ENCODE measurements at places on chromosomes 6 and 20. TPM values are rescaled to one million over a fixed set of nuclear protein-coding genes. Genes with fewer than 3 reads are reported as not detected.

MAFB gene
- 80.5 TPM for total RNA-seq

PRPH2 gene
- not detected for total RNA-seq

GMPR gene
- 2.0 TPM for total RNA-seq

CTCFL gene
- total RNA-seq = not detected

CST4 gene
- not detected for total RNA-seq

DNA sequence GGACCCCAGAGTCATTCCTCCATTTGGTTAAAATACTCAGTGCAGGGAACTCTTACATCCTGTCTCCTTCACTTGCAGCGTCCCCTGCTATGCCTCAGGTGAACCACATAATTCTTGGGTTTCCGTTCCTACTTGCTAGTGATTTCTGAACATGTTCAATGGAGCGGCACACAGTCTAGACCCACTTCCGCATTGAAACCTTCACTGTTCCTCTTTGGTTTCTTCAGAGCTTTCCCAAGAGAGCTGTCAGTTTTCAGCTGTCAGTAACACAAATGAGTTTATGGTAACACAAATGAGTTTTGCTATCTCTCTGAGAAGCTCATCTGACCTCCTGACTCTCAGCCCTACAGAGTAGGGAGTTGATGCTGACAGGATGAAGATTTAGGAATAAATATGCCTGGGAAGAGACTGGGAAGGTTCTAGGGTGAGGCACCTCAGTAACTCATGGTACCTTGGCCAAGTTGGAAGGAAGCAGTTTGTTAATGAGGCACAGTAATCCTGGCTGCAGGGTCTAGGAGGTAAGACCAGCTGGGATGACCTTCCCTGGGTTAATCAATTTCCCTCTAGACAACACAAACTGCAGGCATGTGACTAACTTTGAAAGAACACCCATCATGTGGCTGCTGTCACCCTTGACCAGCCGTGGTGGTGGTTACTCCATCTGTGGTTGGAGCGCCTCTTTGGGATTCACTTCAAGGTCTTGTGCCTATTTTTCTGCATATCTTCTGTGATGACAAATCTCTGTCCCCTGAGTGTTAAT, 5.4 kb downstream of the SYS1 start:
- no peak for DNase-seq
- no peak overlapping the region for H3K4me3 ChIP-seq
- H3K36me3 ChIP-seq = no peaks in the 10 kb centered on the region
- no peak overlapping the region for H3K27ac ChIP-seq

DNA sequence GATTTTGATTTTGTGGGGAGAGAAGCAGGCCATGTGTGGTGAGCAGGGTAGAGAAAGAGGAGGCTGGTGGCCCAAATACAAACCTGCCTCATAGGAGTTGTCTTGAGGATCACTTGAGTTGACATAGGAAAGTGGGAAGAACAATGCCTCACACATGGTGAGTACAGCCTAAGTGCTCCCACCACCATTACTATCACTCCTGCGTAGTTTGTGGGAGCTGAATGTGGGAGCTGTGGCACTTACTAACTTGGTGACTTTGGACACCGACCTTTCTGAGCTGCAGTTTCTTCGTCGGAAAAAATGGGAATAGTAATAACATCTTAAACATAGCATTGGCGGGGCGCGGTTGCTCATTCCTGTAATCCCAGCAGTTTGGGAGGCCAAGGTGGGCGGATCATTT, 25.5 kb upstream of the SERINC3 start:
- DNase-seq = no peak
- no peaks in the 10 kb centered on the region for H3K27me3 ChIP-seq
- peaks cover under 1% of the 10 kb centered on the region for H3K4me1 ChIP-seq

GRCh38 chr20:24873025-24873620, 75.9 kb upstream of the CST7 start:
- no peaks in the 10 kb centered on the region for H3K4me1 ChIP-seq
- H3K27ac ChIP-seq = no peak overlapping the region
- DNase-seq = no peak
- no peak overlapping the region for H3K4me3 ChIP-seq
- H3K27me3 ChIP-seq = no peaks in the 10 kb centered on the region

DNA sequence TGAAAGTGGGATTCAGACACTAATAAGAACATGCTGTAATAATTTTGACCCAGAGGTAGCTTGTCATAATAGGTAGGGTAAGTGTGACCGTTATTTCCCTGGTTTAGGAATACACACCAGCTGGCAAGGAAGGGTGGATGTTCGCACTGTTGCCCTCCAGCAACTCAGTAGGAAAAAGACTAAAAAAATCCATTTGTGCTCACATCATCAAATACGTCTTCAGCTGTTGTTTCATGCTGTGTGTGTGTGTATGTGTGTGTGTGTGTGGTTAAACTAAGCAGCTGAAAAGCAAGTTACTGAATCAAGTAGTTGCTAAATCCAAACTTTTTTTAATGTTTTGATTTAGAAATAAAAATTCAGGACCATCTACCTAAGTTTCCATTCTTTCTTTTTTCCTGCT, 218.7 kb downstream of the TRDN start:
- H3K27ac ChIP-seq = no peak overlapping the region
- no peaks in the 10 kb centered on the region for H3K36me3 ChIP-seq
- H3K4me1 ChIP-seq = no peaks in the 10 kb centered on the region
- H3K27me3 ChIP-seq = no peaks in the 10 kb centered on the region

DNA sequence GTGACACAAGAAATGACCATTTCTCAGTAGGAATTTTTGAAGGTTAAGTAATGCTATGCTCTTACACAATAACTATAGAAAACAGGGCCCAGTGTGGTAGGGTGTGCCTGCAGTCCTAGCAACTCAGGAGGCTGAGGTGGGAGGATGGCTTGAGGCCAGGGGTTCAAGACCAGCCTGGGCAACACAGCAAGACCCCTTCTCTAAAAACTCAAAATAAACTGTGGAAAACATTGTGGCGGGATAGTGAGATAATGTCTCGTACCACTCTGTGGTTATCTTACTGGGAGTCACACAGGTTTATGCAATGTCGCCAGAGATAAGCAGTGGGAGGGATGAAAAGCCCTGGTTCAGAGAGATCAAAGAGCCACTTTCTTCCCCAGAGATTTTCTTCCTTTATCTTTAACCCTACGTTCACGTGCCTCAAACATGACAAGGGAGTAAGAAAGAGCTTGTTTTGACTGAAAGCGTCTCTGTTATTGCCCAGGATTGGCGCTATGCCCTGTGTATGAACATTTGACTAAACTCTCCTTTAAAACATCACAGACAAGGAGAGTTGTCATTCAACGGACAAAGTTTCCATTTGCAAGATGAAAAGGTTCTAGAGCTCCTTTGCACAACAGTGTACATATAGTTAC, 13.9 kb downstream of the GCM1 start:
- no peaks in the 10 kb centered on the region for H3K36me3 ChIP-seq
- no peaks in the 10 kb centered on the region for H3K4me1 ChIP-seq
- no peaks in the 10 kb centered on the region for H3K27me3 ChIP-seq
- no peak for DNase-seq
- no peak overlapping the region for H3K4me3 ChIP-seq

- no peaks in the 10 kb centered on the region for H3K27me3 ChIP-seq
- no peak overlapping the region for H3K4me3 ChIP-seq
- no peak overlapping the region for H3K27ac ChIP-seq
- DNase-seq = no peak
Observed at GRCh38 chr6:101663100-101663499, 269.6 kb downstream of the GRIK2 start.

- H3K4me1 ChIP-seq = no peaks in the 10 kb centered on the region
- H3K27me3 ChIP-seq = no peaks in the 10 kb centered on the region
- no peak for DNase-seq
- H3K27ac ChIP-seq = no peak overlapping the region
- H3K4me3 ChIP-seq = no peak overlapping the region
Observed at GRCh38 chr6:122712448-122713137, 66.9 kb upstream of the FABP7 start.

DNA sequence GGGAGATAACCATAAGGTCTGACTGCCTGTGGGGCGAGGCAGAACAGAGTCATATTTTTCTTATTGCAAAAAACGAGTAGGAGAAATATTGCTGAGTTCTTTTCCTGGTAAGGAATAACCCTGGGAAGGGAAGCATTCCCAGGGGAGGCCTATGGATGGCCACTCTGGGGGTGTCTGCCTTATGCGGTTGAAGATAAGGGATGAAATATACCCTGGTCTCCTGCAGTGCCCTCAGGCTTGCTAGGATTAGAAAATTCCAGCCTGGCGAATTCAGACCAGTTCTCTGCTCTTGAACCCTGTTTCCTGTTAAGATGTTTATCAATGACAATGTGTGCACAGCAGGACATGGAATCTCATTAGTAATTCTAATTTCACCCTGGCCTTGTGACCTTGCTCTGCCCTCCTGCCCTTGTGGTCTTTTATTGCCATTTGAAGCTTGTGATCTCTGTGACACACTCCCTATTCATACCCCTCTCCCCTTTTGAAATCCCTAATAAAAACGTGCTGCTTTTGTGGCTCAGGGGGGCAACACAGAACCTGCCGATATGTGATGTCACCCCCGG, 491.1 kb upstream of the EYS start:
- no peak for DNase-seq
- no peak overlapping the region for H3K27ac ChIP-seq
- H3K4me1 ChIP-seq = no peaks in the 10 kb centered on the region
- no peaks in the 10 kb centered on the region for H3K27me3 ChIP-seq
- no peak overlapping the region for H3K4me3 ChIP-seq
- no peaks in the 10 kb centered on the region for H3K36me3 ChIP-seq

DNA sequence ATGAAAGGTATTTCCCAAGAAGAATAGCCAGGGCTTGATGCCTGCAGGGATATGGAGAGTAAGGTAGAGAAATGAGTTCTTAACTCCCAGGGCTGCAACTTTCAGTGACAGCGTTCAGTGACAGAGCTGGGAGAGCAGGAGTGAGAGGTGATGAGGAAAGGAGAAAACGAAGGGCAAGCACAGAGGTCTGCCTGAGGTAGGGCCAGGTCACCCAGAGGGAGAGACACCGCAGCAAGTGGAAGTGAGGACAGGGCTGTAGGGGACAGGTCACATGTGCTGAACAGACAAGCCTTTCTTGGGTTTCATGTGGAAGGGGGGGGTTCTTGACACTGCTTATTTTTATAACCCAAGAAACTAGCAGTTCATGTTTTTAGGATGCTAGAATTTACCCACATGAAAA, 72.5 kb downstream of the PREP start:
- peaks cover 7% of the 10 kb centered on the region for H3K4me1 ChIP-seq
- no peak overlapping the region for H3K27ac ChIP-seq
- H3K4me3 ChIP-seq = no peak overlapping the region
- H3K36me3 ChIP-seq = peaks cover 6% of the 10 kb centered on the region
- DNase-seq = no peak

- no peak overlapping the region for H3K4me3 ChIP-seq
- no peak overlapping the region for H3K27ac ChIP-seq
- no peaks in the 10 kb centered on the region for H3K27me3 ChIP-seq
- peaks cover 10% of the 10 kb centered on the region for H3K36me3 ChIP-seq
Observed at GRCh38 chr6:20538131-20538662, 3.9 kb downstream of the CDKAL1 start.

- no peak overlapping the region for H3K4me3 ChIP-seq
- no peaks in the 10 kb centered on the region for H3K27me3 ChIP-seq
- no peak for DNase-seq
Observed at GRCh38 chr6:78559056-78559455, 308.3 kb upstream of the IRAK1BP1 start.

- no peaks in the 10 kb centered on the region for H3K4me1 ChIP-seq
- no peak for DNase-seq
- H3K27me3 ChIP-seq = no peaks in the 10 kb centered on the region
- no peak overlapping the region for H3K27ac ChIP-seq
- H3K4me3 ChIP-seq = no peak overlapping the region
Observed at GRCh38 chr20:18717062-18717461, 96.5 kb upstream of the SCP2D1 start.

- H3K27ac ChIP-seq = no peak overlapping the region
- no peak overlapping the region for H3K4me3 ChIP-seq
- H3K36me3 ChIP-seq = no peaks in the 10 kb centered on the region
- no peaks in the 10 kb centered on the region for H3K27me3 ChIP-seq
Observed at GRCh38 chr6:127976111-127976510, 75.3 kb upstream of the THEMIS start.

- H3K36me3 ChIP-seq = no peaks in the 10 kb centered on the region
- DNase-seq = no peak
- no peak overlapping the region for H3K4me3 ChIP-seq
- H3K27me3 ChIP-seq = no peaks in the 10 kb centered on the region
- no peak overlapping the region for H3K27ac ChIP-seq
- H3K4me1 ChIP-seq = no peaks in the 10 kb centered on the region
Observed at GRCh38 chr20:62462976-62463592, 12.7 kb downstream of the GATA5 start.

- H3K4me3 ChIP-seq = no peak overlapping the region
- H3K27me3 ChIP-seq = no peaks in the 10 kb centered on the region
- H3K27ac ChIP-seq = no peak overlapping the region
- no peak for DNase-seq
- H3K36me3 ChIP-seq = no peaks in the 10 kb centered on the region
Observed at GRCh38 chr6:94548201-94548600, 1029.1 kb upstream of the MANEA start.

GRCh38 chr20:50257860-50258259, 67.2 kb downstream of the CEBPB start:
- no peak overlapping the region for H3K27ac ChIP-seq
- DNase-seq = no peak
- no peak overlapping the region for H3K4me3 ChIP-seq
- peaks cover 23% of the 10 kb centered on the region for H3K4me1 ChIP-seq
- H3K36me3 ChIP-seq = no peaks in the 10 kb centered on the region
- no peaks in the 10 kb centered on the region for H3K27me3 ChIP-seq

DNA sequence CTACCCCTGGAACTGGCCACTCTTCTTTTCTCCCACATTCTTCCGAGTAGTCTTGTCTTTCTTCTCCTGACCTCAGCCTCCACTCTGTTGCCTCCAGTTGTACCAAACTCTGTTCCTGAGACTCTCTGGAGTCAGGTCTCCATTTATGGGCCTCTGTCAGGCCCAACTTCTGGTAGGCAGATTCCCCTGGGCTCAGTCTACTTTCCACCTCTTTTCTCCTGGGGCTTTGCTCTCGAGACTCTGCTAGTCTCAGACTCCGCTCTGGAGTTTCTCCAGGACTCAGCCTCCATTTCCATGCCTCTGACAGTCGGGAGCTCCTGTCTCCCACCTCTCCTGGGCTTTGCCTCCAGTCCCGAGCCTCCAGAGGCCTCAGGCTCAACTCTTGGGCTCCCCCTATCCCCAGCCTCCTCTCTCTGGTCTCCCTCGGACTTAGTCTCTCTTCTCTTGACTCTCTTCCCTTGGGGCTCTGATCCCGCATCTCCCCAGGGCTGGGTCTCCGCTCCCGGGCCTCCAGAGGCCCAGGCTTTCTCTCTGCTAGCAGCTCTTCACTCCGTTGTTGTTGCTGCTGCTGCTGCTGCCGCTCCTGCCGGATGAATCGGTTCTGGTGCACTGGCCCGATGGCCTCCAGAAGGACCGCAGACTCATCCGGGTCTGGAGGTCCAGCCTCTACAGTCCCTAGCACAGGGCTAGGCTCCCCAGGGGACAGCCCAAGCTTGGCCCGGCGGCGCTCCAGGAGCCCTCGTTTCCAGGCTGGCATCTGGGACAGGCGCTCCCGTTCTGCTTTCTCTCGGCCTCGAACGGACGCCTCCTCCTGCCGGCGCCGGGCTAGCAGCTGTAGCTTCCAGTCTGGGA, 1.1 kb downstream of the PPP1R18 start:
- DNase-seq = no peak
- peak overlapping the region; percentile 93 for H3K4me3 ChIP-seq
- H3K4me1 ChIP-seq = peaks cover 86% of the 10 kb centered on the region

Data from vagina (tissue), 2 donors.